GM06990 (cell line): ENCODE measurements at places on chromosomes 11 and 22.

GRCh38 chr11:108561535-108561991 is 32.0 kb downstream of the EXPH5 start:
- no peak for DNase-seq

GRCh38 chr22:49326558-49326957 is 501.1 kb downstream of the BRD1 start:
- no peak for DNase-seq

- DNase-seq, result no peak
Measured at GRCh38 chr11:116888024-116888423, 50.6 kb upstream of the APOA1 start.

- no peak for DNase-seq
Measured at GRCh38 chr11:69411257-69411924, 70.1 kb upstream of the LINC01488 start.

GRCh38 chr22:44305888-44306287 is 6.9 kb downstream of the SHISAL1 start:
- no peak for DNase-seq

- DNase-seq, result no peak
Measured at GRCh38 chr11:68358416-68358815, 46.0 kb downstream of the LRP5 start.

DNA sequence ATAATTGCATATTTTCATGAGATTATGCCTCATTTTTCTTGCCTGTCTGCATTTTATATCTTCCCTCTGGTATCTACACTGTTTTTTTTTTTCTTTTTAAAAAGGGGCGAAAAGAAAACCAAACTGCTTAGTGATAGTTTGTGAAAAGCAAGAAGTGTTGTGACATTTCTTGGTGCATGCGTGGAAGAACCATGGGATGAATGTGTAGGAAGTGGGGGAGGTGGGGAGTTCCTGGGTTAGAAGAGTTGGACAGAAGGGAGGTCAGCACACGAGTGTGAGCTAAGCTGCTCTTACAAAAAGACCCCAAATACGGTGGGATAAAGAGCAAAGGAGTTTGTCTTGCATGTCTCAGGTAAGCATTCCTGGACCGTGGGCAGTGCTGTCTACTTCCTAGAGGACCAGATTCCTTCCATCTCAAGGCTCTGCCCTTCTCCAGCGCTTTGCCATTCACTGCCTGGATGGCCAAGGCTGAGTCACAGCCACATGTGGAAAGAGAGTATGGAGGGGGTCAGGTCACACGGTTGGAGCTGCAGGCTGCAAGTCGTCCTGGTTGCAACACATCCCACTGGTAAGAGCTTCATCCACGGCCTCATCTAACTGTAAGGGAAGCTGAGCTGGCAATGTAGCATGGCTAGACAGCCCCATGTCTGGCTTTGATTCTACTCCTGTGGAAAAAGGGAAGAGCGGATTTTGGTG is 300.6 kb downstream of the DDX10 start:
- DNase-seq, result no peak

GRCh38 chr11:27111896-27112295 is 71.3 kb downstream of the BBOX1 start:
- no peak for DNase-seq

GRCh38 chr11:28153586-28153985 is 45.4 kb downstream of the METTL15 start:
- DNase-seq, result no peak

DNA sequence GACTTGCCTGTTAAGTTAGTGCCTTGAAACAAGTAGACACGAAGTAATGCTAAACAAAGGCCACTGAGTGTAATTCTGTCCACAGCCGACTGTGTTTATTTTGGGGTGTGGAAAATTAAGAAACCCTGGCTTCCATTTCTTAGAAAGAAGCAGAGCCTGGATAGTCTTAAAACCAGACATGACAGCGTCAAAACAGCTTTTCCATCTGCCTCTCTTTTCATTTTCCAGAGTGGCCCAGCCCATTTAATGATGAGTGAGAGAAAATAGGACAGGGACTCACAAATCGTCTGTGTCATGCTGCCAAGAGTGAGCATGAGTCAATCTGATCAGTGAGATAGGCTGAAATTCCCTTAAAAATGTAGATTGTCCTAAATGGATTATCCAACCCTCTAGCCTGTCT is 485.9 kb downstream of the JRKL start:
- DNase-seq, result no peak

DNA sequence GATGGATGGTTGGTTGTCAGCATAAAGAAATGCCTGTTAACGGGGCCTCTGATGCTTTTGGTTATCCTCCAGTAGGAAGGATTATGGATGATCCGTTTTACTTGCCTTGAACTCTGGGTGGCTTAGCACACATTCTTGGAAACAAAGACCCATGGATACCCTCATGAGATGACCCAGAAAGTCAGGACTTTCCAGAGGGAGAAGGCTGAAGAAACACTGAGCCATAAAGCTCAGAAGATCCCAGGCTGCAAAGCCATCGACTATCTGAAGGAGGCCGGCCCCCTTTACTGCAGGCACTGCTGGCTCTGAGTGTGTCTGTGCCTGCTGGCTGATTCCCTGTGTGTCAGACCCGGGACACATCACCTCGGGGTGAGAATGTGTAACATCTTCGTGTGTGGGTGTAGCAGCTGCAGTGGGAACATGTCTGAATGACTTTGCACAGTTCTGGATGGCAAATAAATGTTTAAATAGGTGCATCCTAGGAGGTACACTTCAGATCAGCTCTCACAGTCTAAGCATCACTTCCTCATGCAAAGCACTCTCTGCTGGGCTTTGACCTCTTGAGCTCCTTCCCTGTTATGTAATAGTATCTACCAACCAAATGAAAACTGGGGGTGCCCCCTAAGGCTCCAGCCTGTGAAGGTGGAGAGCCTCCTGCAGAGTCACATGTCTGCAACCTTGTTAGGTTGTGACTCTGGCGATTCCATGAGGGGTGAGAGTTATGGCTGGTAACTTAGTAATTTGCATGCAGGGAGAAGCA is 1084.9 kb downstream of the TBC1D22A start:
- DNase-seq, result no peak

- no peak for DNase-seq
Measured at GRCh38 chr11:61153593-61154095, 7.6 kb downstream of the VPS37C start.

GRCh38 chr11:5690736-5691135 is 1.1 kb downstream of the TRIM22 start:
- no peak for DNase-seq

GRCh38 chr11:72162891-72163492 is 27.5 kb downstream of the FOLR3 start:
- DNase-seq, result no peak

GRCh38 chr11:849951-850774 is 7.5 kb downstream of the TSPAN4 start:
- DNase-seq, result no peak

GRCh38 chr22:36982136-36982535 is 37.1 kb downstream of the TST start:
- DNase-seq, result no peak

GRCh38 chr11:109818290-109818689 is 274.9 kb upstream of the ZC3H12C start:
- DNase-seq, result no peak

DNA sequence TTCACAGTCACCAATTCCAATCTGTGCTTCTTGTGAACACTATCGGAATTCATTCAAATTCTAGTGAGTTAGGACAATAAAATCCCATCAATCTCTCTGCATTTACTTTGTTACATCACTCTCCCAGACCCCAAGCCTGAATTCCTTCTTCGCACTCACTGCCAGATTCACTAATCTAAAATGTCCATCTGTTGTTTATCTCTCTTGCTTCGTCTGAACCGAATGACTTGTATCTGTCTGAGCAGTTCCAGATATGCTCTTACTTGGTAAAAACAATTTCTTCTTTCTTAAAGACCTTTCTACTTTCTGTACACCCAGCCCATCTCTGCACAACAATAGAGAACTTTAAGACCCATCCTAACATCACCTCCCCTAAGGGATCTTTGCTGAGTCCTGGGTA is 7.0 kb downstream of the MMP10 start:
- DNase-seq, result no peak

- peak; percentile 37 for DNase-seq
Measured at GRCh38 chr11:71420455-71421241, 27.5 kb downstream of the DHCR7 start.

DNA sequence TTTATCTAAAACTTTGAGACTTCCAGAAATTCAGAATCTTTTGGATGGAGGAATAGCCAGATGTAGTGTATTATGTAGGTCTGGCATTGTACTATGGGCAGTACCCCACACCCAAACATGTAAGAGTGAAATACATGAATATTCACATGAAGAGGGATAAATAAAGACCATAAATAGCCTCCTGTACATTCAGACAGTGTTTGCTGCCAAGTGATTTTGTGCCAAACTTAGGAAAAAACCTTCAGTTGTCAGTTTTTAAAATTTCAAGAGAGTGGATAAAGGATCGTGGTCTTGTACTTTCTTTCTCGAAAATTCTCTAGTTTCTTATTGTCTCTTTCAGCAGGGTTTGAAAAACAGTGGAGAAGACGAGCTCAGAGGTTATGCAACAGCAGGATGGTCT is 150.3 kb upstream of the LARGE1 start:
- DNase-seq, result no peak
